Endodermal cell (in vitro differentiated cells): ENCODE measurements at places on chromosomes 1 and 21. TPM values are rescaled to one million over a fixed set of nuclear protein-coding genes. Genes with fewer than 3 reads are reported as not detected.
A peak's percentile ranks its signal among the peaks of the same experiment; 100 is the strongest.

Gene RHD
- total RNA-seq: not detected in 2 replicates

Gene TFF2
- total RNA-seq: not detected in 3 replicates

Gene LEPROT
- total RNA-seq: 42.4 and 49.0 TPM in 2 replicates

Gene GPR25
- total RNA-seq: not detected in 3 replicates

Gene YARS1
- 139 to 184 TPM (median 141 TPM) in 3 replicates for total RNA-seq

Gene LORICRIN
- not detected in 2 replicates for total RNA-seq

Gene SLAMF6
- total RNA-seq: not detected in 2 replicates

Gene AMY1B
- not detected in 2 replicates for total RNA-seq

GRCh38 chr1:107496002-107496401, 355.2 kb downstream of the NTNG1 start:
- H3K36me3 ChIP-seq: no peaks in the 10 kb centered on the region
- no peaks in the 10 kb centered on the region for H3K4me1 ChIP-seq
- no peaks in the 10 kb centered on the region for H3K27me3 ChIP-seq
- H3K4me3 ChIP-seq: no peak overlapping the region

DNA sequence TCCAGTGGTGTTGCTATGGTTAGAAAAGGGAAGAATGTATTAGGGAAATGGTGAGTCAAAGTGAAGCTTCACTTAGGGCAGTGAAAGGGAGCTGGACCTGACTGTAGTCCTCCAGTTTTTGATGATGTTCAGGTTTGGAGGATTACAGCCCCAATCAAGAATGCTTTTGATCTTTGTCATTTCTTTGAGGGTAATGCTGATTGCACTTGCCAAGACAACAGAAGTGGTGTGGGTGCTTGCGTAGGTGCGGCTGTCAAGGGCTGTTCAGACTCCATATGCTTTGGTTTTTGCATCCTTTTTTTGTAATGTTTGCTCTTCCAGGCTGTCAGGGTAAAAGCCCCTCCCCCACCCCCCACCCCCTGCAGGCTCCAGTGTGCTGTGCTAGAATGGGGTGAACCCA, 38.9 kb downstream of the HHAT start:
- H3K36me3 ChIP-seq: no peaks in the 10 kb centered on the region
- no peaks in the 10 kb centered on the region for H3K27me3 ChIP-seq
- H3K4me1 ChIP-seq: no peaks in the 10 kb centered on the region
- DNase-seq: no peak
- no peak overlapping the region for H3K27ac ChIP-seq
- H3K4me3 ChIP-seq: no peak overlapping the region

DNA sequence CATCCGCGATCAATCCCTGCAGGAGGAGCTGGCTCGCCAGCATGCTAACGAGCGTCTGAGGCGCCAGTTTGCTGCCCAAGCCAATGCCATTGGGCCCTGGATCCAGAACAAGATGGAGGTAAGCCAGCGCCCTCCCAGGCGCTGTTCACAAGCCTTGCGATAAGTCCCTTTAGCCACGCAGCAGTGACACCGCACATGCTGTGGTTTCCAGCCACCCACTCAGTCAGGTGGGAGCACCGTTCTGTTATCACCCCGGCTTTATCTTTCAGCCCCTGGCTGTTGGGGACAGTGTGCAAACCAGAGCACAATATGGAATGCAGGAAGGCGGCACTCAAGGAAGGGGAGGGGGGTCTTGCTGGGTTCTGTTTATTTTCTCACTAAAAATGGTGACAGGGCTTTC, 41.1 kb upstream of the MTR start:
- H3K27ac ChIP-seq: no peak overlapping the region
- H3K4me3 ChIP-seq: no peak overlapping the region
- H3K27me3 ChIP-seq: no peaks in the 10 kb centered on the region
- no peaks in the 10 kb centered on the region for H3K4me1 ChIP-seq

DNA sequence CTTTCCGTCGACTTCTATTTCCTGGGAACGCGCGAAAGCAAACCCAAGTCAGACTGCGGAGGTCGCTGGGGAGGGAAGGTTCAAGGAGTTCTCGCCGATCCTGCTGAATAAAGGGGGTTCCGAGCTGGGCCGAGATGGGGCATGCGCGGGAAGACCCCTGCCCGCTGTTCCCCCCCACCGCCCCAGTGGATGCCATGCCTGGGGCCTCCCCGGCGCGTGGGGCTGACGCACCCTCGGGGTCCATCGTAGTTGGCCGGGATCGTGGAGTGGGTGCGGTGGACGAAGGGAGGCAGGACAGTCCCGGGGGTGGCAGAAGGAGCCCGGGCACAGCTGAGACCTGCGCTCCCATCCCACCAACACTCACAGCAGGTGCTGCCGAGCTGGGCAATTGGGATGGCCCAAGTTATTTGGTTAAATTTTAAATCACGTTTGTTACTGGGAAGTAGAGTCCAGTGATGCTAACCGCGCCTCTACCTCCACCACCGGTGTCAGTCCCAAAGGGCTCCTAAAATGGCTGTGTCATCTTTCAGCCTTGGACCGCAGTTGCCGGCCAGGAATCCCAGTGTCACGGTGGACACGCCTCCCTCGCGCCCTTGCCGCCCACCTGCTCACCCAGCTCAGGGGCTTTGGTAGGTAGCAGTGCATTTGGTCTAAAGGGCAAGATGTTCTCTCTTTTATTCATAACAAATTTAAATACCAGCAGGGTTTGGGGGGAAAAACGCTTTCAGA, 801 bp downstream of the MX1 start:
- H3K27ac ChIP-seq: no peak overlapping the region
- no peak for DNase-seq
- peak overlapping the region; percentile 75 for H3K4me3 ChIP-seq
- no peaks in the 10 kb centered on the region for H3K4me1 ChIP-seq

DNA sequence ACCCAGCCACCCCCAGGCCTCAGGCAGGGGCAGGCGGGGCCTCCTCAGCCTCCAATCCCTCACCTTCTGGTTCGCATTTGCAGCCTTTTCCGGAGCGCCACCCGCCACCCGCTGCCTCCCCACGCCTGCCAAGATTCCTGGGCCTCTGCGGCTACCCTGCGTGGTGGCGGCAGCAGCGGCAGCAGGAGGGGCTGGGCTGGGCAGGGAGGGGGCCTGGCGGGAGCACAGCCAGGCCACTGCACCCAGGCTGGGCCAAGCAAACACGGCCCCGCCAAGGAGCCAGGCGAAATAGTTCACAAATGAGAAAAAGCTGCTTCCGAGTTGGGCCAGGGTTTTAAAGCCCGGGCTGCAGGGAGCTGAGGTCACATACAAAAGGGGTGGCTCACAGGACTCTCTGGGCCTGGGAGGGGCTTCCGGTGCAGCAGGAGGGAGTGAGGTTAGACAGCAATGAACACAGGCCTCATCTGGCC, 9.8 kb downstream of the COL8A2 start:
- peak; percentile 67 for DNase-seq
- no peaks in the 10 kb centered on the region for H3K36me3 ChIP-seq
- no peaks in the 10 kb centered on the region for H3K4me1 ChIP-seq
- peak overlapping the region; percentile 72 for H3K27ac ChIP-seq

DNA sequence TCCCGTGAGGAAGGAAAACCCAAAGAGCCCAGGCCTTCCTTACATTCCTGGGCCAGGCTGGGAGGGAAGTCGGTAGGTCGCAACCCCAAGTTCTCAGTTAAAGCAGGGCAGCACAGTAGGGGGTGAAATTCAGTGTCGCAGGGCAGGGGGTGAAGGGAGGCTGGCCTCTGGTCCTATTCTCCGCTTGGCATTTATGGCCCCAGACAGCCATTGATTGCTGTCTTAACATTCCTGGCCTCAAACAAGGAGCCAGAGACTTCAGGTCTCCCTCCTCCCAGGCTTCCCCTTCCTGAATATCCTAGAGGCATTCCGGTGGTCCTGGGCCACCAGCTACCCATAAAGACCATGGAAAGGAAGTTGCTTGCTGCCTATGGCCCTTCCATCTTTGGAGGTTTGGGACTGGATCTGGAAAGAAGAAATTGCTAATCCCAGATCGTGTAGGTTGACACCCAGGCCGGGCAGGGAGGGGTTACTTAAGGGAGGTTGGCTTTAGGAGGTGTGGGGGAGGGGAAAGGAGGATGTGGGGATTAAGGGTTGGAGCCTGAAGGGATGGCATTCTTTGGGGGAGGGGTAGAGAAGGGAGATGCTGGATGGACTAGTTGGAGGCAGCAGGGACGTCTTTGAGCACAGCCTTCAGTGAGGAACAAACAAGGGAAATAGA, 1.7 kb downstream of the LIN28A start:
- peak overlapping the region; percentile 87 for H3K27ac ChIP-seq
- peaks cover 7% of the 10 kb centered on the region for H3K4me1 ChIP-seq
- DNase-seq: peak; percentile 93
- peaks cover 46% of the 10 kb centered on the region for H3K36me3 ChIP-seq
- peak overlapping the region; percentile 99 for H3K4me3 ChIP-seq

GRCh38 chr21:36323032-36323431, 3.0 kb downstream of the MORC3 start:
- no peak for DNase-seq
- H3K4me3 ChIP-seq: no peak overlapping the region
- H3K4me1 ChIP-seq: no peaks in the 10 kb centered on the region
- no peak overlapping the region for H3K27ac ChIP-seq
- peaks cover 38% of the 10 kb centered on the region for H3K36me3 ChIP-seq
- no peaks in the 10 kb centered on the region for H3K27me3 ChIP-seq

GRCh38 chr1:200342511-200343311, 67.1 kb downstream of the ZNF281 start:
- no peaks in the 10 kb centered on the region for H3K27me3 ChIP-seq
- peaks cover under 1% of the 10 kb centered on the region for H3K4me1 ChIP-seq
- DNase-seq: no peak
- H3K27ac ChIP-seq: no peak overlapping the region
- no peaks in the 10 kb centered on the region for H3K36me3 ChIP-seq

DNA sequence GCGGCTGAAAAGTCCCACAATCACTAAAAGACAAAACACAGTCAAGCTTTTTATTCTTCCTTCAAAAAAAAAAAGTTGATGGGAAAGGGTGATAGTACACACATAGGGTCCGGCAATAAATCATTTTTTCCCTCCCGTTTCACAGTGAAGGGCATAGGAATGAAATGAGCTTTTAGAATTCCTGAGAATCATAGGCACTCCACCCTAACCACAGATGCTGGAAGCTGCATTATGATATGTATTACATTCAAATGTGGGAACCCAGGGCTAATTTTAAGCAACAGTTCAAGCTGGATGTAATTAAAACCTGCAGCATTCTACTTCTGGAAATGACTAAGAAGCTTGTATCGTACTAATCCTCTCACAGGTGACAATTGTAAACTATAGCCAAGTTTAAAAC, 75.7 kb upstream of the KCNJ15 start:
- DNase-seq: no peak
- H3K27ac ChIP-seq: no peak overlapping the region
- H3K4me1 ChIP-seq: no peaks in the 10 kb centered on the region
- no peaks in the 10 kb centered on the region for H3K27me3 ChIP-seq

- H3K27me3 ChIP-seq: no peaks in the 10 kb centered on the region
- H3K36me3 ChIP-seq: peaks cover 61% of the 10 kb centered on the region
- H3K4me3 ChIP-seq: no peak overlapping the region
- H3K4me1 ChIP-seq: no peaks in the 10 kb centered on the region
- H3K27ac ChIP-seq: no peak overlapping the region
These were observed 39.5 kb downstream of the TOR3A start for GRCh38 chr1:179121159-179121938.

DNA sequence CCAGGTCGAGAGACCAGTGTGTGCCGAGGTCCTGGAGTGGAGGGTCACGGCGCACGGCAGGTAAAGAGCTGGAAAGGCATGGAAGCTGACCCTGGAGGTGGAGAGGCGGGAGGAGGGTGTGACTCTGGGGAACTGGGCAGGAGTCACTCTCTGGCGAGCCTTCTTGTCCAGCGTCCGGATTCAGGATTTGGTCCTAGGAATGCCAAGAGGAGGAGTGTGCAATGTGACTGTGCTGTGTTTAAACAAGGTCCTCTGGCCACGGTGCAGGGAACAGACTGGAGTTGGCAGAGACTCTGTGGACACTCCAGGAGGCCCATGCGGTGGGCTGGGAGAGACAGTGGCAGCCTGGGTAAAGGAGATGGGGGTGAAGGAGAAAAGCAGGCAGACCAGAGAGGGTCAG, 64.2 kb upstream of the CASZ1 start:
- no peak overlapping the region for H3K27ac ChIP-seq
- no peak for DNase-seq
- H3K36me3 ChIP-seq: no peaks in the 10 kb centered on the region
- peaks cover 28% of the 10 kb centered on the region for H3K27me3 ChIP-seq
- no peaks in the 10 kb centered on the region for H3K4me1 ChIP-seq

- no peak overlapping the region for H3K4me3 ChIP-seq
- no peak for DNase-seq
- H3K27me3 ChIP-seq: peaks cover 2% of the 10 kb centered on the region
- H3K36me3 ChIP-seq: no peaks in the 10 kb centered on the region
These were observed 182.3 kb downstream of the RRAGC start for GRCh38 chr1:38677311-38677710.

- no peaks in the 10 kb centered on the region for H3K27me3 ChIP-seq
- H3K27ac ChIP-seq: no peak overlapping the region
- H3K4me1 ChIP-seq: peaks cover 3% of the 10 kb centered on the region
These were observed 27.7 kb upstream of the IL19 start for GRCh38 chr1:206742719-206743383.

DNA sequence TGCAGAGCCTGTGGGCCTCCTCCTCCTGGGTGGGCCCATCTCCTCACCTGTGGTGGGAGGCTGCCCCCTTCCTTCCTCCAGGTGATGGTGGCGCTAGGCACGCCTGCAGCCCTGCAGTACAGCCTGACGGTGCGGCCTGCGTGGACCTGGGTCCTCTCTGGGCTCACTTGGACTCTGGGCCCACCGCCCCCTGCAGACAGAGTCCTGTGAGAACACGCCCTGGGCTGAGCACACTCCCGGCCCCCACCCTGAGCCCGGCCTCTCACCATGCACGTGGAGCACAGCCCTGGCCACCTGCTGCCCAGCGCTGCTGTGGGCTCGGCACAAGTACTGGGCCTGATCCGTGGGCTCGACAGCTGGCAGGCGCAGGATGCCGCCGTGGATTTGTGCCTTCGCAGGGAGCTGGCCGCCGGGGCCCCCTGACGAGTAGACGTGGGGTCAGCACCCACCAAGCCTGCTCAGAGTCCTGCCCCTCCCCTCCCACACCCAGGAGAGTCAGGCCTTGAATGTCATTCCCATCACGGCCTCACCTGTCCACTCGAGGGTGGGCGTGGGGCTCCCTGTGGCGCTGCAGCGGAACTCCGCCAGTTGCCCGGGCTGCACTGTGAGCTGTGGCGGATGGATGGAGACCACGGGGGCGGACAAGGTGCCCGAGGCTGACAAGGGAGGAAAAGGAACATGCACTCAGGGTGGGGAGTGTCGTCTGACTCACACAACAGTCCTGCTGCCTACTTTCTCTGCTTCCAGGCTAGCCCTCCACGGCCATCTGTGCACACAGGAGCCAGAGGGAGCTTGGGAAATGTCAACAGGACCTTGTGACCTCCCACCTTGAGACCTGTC, 43.4 kb downstream of the LDLRAD2 start:
- H3K4me1 ChIP-seq: no peaks in the 10 kb centered on the region
- H3K36me3 ChIP-seq: peaks cover 78% of the 10 kb centered on the region
- H3K27ac ChIP-seq: no peak overlapping the region
- no peaks in the 10 kb centered on the region for H3K27me3 ChIP-seq
- no peak for DNase-seq

GRCh38 chr1:25100151-25100833, 132.0 kb downstream of the SYF2 start:
- no peaks in the 10 kb centered on the region for H3K27me3 ChIP-seq
- DNase-seq: no peak
- H3K36me3 ChIP-seq: no peaks in the 10 kb centered on the region
- no peak overlapping the region for H3K4me3 ChIP-seq

- H3K27me3 ChIP-seq: no peaks in the 10 kb centered on the region
- no peak for DNase-seq
- no peaks in the 10 kb centered on the region for H3K36me3 ChIP-seq
- no peaks in the 10 kb centered on the region for H3K4me1 ChIP-seq
- no peak overlapping the region for H3K27ac ChIP-seq
These were observed 2.2 kb upstream of the SEMA4A start for GRCh38 chr1:156151093-156151688.

- H3K4me1 ChIP-seq: no peaks in the 10 kb centered on the region
- DNase-seq: peak; percentile 60
- H3K27me3 ChIP-seq: no peaks in the 10 kb centered on the region
- no peak overlapping the region for H3K4me3 ChIP-seq
These were observed 16.5 kb downstream of the PTCH2 start for GRCh38 chr1:44826375-44827196.

- DNase-seq: peak; percentile 82
- H3K4me1 ChIP-seq: peaks cover 3% of the 10 kb centered on the region
These were observed 350.5 kb downstream of the MATN1 start for GRCh38 chr1:30372792-30373433.
